Cardiac septum (tissue), 1 donor: ENCODE measurements at places on chromosomes 6 and 20.

DNA sequence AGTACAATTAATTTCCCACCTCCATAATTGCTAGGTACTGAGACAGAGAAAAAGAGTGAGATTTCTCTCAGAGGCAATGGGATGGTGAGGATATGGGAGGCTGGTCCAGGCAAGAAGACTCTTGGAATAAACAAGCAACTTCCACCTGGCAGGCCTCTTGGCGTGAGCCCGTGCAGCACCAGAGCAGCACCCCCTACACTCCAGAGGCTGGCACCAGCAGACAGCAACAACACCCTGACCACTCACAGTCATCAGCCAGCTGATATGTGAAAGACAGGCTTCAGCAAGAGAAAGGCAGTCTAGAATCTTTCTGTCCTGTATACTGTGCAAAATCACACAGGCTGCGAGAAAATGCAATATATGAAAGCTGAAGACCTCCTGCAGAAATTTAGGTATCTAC is 59.7 kb downstream of the KIF13A start:
- peak; percentile 82 for DNase-seq

DNA sequence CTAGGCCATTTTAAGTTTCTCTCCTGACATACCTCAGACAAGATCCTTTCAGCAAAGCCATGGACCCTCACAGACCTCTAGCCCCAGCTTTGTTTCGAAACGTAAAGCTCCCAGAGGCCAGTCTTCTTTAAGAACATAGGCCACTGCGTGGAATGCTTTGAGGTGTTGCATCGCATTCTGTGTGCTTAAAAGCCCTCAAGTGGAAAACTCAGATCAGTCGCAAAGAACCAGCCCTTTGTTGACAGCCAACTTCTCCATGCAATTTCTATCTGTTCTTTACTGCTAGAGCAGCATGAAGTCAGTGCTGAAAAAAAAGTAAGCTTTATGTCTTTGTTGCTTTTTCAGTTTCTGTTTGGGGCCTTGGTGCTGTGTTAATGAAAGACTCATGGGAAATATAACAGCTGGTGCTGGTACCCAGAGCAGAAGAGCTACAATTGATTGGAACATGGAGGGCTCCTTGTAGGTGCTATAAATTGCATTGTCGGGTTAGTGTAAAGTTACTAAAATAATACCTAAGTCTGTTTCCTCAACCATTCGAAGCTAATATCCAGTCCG is 142.6 kb downstream of the MAP3K7 start:
- DNase-seq = no peak

DNA sequence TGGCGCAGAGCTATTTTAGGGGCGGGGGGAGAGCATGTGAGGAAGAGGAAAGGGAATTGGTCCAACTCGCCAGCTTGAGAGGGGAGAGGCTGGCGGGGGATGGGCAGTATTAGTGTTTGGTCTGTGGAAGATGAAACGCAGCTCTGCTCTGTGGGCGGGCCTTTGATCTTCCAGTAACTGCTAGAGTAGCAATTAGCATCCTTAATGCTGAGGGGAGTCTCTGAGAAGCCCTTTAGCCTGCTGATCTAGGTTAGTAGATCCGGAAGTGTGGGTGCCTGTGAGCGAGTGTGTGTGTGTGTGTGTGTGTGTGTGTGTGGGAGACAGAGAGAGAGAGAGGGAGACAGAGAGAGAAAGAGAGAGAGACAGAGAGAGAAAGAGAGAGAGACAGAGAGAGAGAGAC is 117.2 kb upstream of the BACH2 start:
- DNase-seq = no peak

GRCh38 chr20:49568278-49569151 is 578 bp upstream of the PTGIS start:
- peak; percentile 64 for DNase-seq

DNA sequence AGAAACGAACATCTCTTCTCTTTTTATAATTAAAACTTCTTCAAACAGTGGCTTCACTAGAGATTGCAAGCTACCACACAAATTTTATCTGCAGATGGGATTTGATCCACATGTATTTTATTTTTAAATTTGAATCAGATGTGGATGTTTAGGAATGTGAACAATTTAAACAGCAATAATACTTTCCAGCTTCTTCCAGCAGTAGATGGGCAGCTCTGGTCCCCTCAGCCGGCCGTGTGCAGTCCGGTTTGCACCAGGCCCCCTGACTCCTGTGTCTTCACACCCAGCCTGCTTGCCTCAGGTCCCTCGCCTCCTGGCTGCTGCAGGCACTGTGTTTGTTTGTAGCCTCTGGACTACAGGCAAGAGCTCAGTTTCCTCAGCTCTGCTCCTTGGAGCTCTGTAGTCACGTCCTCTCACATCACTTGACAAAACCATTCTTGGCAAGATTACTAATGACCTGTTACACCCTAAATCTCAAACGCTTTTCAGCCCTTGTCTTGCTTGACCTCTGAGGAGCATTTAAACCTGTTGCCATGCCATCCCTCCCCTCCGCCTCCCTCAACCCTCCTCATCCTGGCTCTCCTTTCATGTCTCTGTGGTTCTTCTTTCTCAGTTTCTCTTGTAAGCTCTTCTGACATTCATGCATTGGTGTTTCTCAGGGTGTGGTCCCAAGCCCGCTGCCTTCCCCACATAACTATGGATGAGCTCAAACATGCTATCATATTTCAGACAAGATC is 13.2 kb upstream of the ZBTB24 start:
- no peak for DNase-seq

- no peak for DNase-seq
Measured at GRCh38 chr6:105258816-105259215, 79.0 kb upstream of the POPDC3 start.

- no peak for DNase-seq
Measured at GRCh38 chr6:37019065-37019450, 13.6 kb downstream of the FGD2 start.

DNA sequence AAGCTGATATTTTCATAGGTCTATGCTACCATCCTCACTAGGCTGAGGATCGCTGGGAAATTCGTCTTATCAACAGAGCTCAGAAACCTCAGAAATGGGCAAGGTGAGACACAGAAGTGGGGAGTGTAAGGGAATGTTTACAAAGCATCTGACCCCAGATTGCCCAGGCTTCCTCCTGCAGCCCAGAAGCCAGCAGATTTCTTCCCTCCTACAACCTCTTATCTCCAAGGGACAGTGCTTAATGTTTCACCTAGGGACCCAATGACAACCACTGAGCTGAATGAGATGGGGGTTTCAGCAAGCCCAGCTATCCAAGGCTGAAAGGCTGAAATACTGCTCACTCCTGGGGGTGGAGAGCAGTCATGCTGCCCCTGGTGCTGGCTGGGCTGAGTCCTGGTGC is 52.4 kb upstream of the TBC1D7 start:
- DNase-seq = no peak

- peak; percentile 61 for DNase-seq
Measured at GRCh38 chr6:115544765-115545671, 515.7 kb downstream of the FRK start.

GRCh38 chr6:64983089-64983488 is 723.9 kb downstream of the EYS start:
- no peak for DNase-seq

- no peak for DNase-seq
Measured at GRCh38 chr6:14128746-14129145, 11.2 kb downstream of the CD83 start.
